ENCODE measurements at places on chromosomes 6 and 20.

- no peak for DNase-seq
Measured at GRCh38 chr6:92297101-92297500, 1122.3 kb downstream of the EPHA7 start.

DNA sequence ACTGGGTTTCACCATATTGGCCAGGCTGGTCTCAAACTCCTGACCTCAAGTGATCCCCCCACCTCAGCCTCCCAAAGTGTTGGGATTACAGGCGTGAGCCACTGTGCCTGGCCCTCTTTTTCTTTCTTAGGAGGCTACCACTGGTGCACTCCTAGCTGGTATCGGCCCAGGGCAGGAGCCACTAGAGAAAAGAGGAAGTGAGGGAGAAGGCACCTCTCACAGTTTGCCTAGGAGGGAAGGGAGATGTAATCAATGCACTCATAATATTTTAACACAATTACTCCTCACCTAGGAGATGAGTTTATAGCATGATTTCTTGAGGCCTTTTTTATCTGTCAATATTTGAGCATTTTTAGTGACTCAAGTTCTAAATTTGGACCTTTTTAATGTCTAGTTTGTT, 189.0 kb upstream of the SOX4 start:
- no peak for DNase-seq

GRCh38 chr6:35028781-35029769, 112.1 kb downstream of the TCP11 start:
- DNase-seq, result no peak

GRCh38 chr6:20464847-20465246, 63.2 kb downstream of the E2F3 start:
- DNase-seq, result no peak

DNA sequence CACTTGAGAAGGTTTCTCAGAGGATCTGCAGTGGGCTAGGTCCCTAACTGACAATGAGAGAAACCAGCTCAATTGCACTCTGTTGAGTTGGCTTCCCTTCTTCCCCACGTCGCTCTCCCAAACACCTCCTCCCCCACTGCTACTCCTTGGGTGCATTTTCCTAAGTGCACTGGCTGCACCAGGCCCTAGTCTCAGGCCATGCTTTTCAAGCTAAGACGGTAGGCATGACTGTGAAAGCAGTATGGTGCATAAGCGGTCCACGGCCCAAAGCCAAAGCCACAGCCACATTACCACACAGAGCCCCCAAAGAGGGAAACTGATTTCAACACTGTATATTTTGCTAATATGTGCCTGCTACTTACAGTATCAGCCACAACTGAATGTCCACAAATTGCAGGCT, 62.1 kb upstream of the RBM24 start:
- DNase-seq, result no peak

DNA sequence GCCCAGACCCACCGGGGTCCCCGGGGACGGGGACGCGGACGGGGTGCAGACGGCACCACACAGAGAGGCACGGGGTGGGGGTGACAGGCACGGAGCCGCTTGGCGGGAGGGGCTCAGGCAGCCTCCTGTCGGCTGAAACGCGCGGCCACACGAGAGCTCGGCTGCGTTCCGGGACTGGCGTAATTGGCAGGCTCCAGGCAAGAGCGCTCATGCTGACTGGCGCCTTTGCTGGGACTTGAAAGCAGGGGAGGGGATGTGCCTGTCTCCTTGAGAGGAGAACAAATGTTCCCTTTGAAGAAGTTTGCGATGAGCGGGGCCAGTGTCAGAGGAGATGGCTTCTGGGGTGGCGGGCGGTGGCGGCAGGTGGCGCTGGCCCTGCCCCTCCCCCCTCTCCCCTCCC, 25.8 kb downstream of the BHLHE23 start:
- peak; percentile 59 for DNase-seq

GRCh38 chr20:47358672-47359529, 2.4 kb upstream of the ZMYND8 start:
- DNase-seq, result no peak

DNA sequence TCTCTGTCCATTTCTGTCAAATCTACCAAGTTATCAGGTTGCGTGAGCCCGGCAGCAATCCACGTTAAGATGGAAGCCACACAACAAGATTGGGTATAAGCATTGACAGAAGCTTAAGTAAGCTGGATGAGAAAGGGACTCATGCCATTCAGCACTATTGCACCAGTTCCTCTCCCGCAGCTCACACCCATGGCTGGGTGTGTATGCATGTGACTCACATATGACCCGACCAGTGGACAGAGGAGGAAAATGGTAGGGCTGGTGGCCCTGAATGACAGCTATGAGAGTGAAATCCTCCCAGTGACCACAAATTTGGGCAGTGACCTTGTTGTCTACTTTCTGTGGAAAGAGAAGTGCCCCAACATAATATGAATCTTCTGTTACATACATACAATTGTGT, 113.5 kb downstream of the OTOR start:
- DNase-seq, result no peak

DNA sequence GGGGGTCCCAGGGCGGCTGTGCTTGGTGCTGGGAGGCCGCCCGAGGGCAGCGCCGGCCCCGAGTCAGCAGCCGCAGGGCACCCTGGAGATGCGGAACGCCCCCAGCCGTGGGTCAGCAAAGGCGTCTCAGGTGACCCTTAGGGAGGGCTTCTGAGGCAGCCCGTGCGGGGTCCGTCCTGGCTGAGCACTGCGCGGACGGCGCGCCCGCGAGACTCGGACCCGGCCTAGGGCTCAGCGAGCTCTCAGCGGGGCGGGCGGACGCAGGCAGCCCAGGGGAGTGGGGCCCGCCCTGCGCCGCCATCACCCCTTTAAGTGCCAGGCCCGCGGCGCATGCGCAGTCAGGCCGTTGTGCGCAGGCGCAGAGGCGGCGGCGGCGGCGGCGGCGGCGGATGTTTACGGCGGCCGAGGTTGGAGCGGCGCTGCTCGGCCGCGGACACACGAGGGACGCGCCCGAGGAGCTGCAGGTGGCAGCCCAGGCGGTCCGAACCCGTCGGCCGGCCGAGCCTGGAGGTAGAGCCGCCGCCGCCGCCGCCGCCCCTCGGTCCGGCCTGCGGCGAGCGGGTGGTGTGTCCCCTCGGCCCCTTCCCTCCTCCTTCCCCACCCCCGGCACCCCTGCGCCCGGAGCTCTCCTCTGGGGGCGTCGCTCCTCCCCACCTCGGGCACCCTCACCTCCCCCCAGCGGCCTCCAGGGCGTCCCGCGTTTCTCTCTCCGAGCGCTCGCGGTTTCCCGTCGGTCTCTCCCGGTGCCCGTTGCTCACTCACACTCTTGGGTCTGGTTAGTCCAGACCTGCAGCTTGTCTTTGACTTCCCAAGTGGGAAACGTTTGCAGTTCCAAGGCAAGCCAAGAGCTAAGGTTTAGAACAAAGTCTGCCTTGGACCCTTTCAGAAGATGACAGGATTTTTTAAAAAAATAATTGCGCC, at the start of gene PCMTD2:
Gene PCMTD2 (plus strand): TSS at position 388 of the 921 bp plus-strand sequence. CDS start 4,218 bp downstream, outside the sequence.
- peak; percentile 76 for DNase-seq

DNA sequence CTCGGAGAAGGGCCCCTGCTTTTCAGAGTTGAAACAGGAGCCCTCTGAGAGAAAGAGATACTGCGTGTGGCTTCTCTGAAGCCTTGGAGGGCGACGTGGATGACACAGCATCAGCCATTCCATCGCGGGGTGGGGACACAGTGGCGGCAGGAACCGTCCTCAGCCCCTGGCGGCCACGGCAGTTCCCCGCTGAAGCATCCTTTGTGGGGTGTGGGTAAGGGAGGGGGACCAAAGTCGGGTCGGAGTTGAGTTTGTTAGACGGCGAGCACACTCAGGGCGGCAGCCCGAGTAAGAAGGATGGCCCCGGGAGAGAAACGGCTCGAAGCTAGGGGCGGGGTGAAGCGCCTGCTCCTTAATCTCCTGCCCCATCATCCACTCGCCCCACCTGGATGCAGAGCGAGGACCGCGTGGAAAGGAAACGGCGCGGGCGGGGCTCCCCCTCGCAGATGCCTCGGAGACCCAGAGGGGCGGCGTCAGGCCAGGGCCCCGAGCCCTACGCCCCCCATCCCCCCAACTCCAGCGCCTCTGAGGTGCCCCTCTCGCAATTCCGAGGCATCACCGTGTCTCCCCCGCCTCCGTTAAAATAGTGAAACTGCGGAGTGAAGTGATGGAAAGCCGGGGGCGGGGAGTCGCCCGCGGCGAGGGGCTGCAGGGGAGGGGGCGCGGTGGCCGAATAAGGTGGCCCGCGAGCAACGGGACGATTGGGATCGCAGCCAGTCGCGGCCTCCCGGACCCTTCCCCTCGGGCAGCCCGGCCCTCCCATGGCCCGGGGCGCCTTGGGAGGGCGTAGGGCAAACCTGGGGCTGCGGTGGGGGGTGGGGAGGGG, 796 bp upstream of the RREB1 start:
- DNase-seq, result peak; percentile 15

GRCh38 chr20:57638895-57639236, 18.6 kb upstream of the ZBP1 start:
- no peak for DNase-seq

DNA sequence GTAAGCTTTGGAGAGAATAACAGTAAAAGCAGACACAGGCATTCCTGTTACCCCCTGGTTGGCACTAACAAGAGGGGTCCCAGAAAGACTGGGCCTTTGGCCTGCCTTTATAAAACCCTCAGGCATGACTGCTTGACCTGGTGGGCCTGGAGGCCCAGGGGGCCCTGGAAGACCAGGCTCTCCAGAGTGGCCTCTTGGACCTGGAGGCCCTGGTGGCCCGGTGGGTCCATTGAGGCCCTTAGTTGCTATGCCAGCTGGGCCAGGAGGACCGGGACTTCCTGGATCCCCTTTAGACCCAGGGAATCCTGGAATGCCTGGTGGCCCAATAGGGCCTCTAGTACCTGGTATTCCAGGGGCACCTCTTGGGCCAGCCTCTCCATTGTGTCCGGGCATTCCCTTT, 5.5 kb downstream of the COL10A1 start:
- DNase-seq, result no peak

DNA sequence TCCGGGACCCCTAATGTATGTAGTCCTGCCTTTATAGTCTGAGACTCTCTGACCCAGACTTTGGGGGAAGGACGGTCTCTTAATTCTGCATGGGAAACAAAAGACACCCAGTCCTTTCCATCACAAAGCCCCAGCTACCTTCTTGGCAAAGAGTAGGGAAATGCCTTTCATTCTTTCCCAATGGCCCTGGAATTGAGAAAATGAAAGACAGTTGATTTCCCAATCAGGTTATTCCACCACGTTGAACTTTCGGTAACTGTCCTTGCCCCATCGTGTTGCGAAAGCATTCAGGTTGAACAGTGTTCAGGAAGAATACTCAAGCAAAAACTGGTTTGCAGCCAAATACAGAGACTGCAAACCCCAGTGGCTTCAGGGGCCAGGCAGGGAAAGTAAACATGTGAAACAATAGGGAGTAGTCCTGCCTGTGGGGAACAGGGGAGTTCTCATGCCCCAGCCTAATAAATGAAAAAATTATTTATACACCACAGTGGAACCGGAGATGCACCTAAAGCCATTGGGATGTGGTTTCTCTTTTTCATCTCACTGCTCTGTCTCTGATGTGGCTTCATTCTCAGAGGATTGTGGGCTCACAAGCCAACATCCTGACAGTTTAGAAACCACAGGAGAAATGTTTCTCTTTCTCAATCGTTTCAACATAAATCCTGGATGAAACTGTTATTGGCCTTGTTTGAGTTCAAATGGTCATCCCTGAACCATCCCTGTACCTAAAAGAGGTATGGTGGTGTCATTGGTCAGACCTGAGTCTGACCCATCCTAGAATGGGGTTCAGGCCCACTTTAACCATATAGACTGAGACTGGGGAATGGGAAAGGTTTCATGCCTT, 44.2 kb upstream of the SLC9A8 start:
- no peak for DNase-seq

DNA sequence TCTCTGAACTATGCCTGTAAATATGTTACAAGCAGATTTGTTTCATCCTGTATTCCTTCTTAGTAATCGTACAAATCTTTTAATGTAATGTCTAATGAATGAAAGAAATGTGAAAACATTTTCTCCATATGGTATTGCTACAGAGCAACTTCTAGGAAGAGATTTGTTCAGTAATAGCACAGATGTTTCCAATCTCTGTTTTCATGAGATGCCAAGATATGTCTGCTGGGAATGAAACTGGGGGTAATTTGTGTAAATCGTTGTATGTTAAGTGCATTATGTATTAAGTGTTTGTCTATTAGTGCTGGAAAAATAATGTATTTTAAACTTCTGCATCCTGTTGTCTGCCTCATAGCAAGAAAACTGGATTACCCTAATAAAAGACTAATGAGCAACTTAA, 722.2 kb upstream of the EYS start:
- no peak for DNase-seq

DNA sequence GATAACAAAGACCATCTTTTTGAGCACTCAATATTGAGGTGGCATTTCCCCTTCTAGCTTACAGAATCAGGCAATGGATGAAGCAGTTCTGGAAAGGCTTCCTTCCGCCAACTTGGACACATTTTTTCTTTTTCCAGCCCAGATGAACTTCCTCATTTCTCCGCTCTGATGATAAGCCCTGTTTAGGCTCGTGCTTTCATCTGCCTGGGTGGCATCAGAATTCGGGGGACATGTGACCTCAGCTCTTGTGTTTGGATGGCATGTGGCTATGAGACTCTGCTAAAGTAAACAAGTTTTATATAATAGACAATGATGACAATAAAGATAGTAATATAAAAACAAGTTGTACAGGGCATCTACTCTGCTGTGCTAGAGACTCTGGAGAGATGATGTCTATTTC, 796.7 kb downstream of the DHX35 start:
- DNase-seq, result no peak

GRCh38 chr6:90186637-90187371, 109.8 kb downstream of the BACH2 start:
- DNase-seq, result no peak

GRCh38 chr20:1830240-1830639, 65.0 kb upstream of the SIRPA start:
- no peak for DNase-seq

DNA sequence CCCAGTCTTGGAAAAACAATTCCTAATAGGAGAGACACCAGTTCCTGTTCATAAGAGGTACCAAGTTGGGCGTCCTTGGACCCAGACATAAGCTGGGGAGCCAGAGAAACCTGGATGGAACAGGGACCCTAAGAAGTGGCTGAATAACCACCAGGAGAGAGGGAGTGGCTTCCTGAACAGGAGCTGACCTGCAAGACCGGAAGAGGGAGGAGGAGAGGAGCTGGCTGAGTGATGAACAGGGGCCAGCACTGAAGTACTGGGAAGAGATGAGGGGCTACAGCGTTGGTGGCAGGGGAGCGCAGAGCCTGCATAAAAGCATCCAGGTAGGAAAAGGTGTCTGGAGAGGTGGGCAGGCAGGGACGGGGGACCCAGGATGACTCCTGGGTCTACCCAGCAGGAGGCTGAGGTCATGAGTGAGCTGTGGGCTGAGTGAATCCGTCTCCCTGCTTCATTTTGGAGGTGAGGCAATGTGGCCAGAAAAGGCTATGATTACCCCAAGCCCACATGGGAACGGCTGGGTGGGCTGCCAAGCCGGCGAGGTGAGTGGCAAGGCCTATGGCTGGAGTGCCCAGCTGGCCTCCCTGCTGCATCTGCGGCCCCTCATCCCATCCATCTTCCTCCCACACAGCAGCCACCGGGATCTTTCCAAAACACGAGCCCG, 34.4 kb upstream of the ZFAND3 start:
- DNase-seq, result no peak
